ENCODE measurements at places on chromosomes 6 and 20.

DNA sequence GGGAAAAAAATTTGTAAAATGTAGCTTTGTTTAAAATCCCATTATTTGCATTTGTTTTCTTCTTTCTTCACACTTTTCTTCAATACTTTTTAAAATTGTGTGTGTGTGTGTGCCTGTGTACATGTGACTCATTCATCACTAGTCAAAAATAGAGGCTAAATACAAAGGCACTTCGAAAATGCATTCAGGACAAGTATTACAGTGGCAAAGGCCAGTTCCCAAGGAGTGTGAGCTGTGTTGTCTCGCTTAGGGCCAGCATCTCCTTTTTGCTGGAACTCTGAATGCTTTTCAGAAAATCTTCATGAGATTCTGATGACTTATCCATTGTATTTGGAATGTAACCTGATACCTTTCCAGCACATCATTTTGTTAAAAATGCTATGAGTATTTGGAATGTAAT lies 288.5 kb upstream of the CNR1 start:
- DNase-seq: no peak

- DNase-seq: peak; percentile 29
Observed at GRCh38 chr6:138088326-138088762, 18.9 kb downstream of the PERP start.

GRCh38 chr6:116971959-116972358 lies 94.9 kb downstream of the RFX6 start:
- DNase-seq: peak; percentile 36

- DNase-seq: no peak
Observed at GRCh38 chr6:6728169-6728941, 139.8 kb downstream of the LY86 start.

DNA sequence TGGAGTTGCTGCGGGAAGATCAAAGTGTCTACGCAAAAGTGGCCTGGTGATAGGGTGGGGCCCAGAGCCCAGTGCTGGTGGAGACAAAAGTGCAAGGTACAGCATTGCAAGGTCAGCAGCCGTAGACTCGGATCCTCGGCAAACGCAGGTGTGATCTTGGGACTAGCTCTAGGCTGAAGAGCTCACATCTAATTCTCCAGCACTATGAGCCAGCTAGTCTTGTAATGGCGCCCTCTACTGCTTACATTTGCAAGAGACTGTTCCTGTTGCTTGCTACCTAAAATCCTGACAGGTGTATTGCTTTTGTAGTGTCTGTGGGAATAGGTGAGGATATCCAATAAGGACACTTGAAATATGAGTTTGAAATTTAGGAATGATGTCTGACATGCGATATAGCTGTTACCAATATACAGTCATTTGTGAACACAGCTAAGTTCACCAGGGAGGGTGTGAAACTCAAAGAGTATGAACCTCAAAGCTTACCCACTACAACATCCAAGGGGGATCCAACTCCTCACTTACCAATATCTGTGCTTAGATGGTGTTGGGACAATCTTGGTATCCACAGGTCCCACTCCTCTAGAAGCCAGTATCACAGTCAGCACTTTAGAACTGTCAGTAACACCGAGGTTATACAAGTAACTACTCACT lies 58.4 kb downstream of the PDE7B start:
- DNase-seq: peak; percentile 55

GRCh38 chr20:53838311-53838868 lies 232.0 kb downstream of the BCAS1 start:
- no peak for DNase-seq

GRCh38 chr20:40844332-40844731 lies 155.3 kb upstream of the MAFB start:
- no peak for DNase-seq
